ENCODE measurements at places on chromosomes 2 and 18. TPM values are rescaled to one million over a fixed set of nuclear protein-coding genes. Genes with fewer than 3 reads are reported as not detected.
A peak's percentile ranks its signal among the peaks of the same experiment; 100 is the strongest.

- no peak for DNase-seq
Observed at GRCh38 chr2:135299658-135300244, 231.3 kb downstream of the ZRANB3 start.

GRCh38 chr2:182048088-182048487 lies 62.4 kb downstream of the PPP1R1C start:
- no peak for DNase-seq

GRCh38 chr2:69514406-69514805 lies 77.2 kb upstream of the NFU1 start:
- DNase-seq = no peak

GRCh38 chr2:151056870-151057269 lies 204.8 kb downstream of the RBM43 start:
- no peak for DNase-seq

GRCh38 chr2:118322406-118322805 lies 234.1 kb downstream of the INSIG2 start:
- no peak for DNase-seq

DNA sequence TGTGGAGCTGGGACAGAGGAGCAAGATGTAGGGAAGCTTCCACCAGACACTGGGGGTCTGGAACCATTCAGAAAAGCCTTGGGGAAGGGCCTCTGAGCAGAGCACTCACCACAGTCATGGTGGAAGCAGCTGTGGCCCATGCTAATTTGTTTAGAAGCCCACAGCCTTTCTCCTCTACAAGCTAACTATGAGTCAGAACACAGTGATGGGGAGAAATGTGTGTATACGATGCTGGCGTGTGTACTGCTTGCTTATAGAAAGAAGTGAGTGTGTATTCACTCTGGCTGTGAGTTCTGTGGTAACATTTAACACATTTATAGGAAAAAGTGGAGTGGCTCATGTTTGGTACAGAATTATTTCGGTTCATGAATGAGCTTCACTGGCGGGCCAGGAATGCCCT lies 157.0 kb upstream of the ACAA2 start:
- DNase-seq = no peak

- DNase-seq = no peak
Observed at GRCh38 chr18:27824841-27825681, 351.9 kb downstream of the CDH2 start.

DNA sequence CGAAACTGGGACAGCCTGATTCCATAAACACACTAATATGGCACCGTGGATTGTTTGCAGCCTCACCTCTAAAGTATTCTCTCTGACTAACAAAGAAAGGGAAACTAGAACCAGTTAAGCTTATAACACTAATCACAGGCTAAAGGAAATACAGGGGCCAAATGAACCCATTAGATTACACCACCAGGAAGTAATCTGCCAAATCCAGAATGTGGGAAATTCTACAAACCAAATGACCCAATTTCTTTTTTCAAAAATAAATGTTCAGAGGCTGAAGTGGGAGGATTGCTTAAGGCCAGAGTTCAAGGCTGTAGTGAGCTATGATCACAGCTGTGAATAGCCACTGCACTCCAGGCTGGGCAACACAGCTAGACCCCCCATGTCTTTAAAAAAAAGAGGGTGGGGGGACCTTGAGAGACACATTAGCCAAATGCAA lies 1.5 kb upstream of the MPPE1 start:
- DNase-seq = no peak

- no peak for DNase-seq
Observed at GRCh38 chr2:69237070-69237670, 149.9 kb downstream of the GFPT1 start.

DNA sequence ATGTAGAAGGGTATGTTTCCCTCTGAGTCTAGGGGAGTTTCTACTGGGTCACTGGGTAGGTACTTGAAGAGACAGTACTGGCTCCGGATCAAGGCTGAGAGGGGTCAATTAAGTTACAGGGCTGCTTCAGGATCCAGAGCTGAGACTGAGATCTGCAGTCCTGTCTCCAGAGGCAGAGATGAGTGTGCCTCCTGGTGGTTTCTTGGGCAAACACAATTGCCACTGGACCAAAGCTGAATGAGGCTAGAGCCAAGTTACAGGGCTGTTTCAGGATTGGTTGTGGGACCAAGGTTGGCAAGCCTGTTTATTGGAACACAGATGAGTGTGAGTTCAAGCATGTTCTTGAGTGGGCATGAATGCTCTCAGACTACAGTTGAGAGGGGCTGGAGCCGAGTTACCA lies 157.9 kb downstream of the ADCYAP1 start:
- no peak for DNase-seq

GRCh38 chr18:27483276-27483675 lies 298.2 kb upstream of the CHST9 start:
- DNase-seq = no peak

GRCh38 chr2:20448977-20449306 lies 2.1 kb downstream of the RHOB start:
- DNase-seq = no peak

DNA sequence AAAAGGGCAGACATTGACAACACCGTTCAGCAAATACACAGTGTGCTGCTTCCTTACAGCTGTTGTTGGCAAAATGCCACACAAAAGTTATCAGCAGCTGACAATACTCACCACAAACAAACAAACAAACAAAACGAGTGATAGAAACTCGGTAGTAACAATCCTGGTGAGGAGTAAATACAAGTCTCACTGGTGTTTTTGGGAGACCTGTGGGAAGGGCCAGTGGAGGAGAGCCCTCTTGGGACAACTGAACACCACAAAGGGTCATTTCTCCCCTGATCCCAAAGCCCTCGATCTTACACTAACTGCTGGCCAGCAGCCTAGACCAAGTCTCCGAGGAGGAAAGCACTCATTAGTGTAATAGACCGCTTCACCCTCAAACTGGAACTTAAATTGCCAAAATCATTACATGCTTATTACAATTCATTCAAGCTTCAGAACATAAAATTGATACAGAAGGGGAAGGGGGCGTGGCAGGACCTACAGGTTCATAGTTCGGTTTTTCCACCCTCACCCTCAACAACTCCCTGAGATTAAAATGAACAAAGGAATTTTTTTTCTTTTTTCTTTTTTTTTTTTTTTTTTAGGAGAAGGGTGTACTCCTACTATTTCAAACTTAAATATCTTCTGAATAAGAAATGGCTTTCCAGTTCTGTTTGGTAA lies 5.0 kb downstream of the AP1S3 start:
- DNase-seq = no peak

- DNase-seq = no peak
Observed at GRCh38 chr2:234344012-234344411, 152.9 kb downstream of the ARL4C start.

DNA sequence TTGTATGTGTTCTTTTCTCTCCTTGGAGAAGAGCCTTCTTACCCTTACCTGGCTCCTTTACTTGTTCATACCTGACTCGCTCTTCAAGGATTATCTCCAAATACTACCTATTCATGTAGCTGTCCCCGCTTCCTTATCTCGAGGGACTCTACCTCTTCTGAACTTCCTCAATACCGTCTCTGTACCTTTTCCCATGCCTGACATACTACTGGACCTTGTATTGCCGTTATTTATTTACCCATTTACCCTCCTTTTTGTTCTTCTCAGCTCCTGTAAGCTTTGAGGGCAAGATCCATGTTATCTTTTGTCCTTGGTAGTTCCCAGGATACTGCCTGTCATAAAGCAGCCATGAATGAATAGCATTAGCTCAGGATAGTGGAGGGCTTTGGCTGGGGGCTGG lies 32.5 kb downstream of the KCNS3 start:
- no peak for DNase-seq

GRCh38 chr18:48850822-48851598 lies 99.8 kb downstream of the SMAD7 start:
- no peak for DNase-seq

DNA sequence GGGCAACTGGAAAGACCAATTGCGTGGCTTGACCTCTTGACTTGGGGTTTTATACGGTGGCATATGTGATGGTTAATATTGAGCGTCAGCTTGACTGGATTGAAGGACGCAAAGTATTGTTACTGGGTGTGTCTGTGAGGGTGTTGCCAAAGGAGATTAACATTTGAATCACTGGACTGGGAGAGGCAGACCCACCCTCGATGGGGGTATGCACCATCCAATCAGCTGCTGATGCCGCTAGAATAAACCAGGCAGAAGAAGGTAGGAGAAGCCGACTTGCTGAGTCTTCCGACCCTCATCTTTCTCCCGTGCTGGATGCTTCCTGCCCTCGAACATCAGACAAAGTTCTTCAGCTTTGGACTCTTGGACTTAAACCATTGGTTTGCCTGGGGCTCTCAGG lies 34.2 kb upstream of the YPEL5 start:
- DNase-seq = no peak

DNA sequence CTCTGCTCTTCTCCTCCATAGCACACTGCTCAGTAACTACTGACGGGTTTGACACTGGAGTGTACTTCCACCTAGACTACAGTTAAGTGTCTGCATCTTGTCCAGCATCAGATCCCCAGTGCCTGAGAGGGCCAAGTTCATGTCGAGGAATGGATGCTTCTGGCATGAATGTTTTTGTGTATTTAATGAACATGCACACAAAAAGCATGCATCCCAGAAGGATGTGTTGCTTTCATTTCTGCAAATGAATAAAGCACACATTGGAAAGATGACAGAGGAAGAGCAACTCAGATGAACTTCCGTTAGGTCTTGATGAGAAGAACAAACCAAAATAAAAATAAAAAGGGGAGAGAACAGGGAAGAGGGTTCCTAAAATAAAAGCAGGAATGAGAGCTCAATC lies 27.9 kb downstream of the C2orf49 start:
- no peak for DNase-seq

DNA sequence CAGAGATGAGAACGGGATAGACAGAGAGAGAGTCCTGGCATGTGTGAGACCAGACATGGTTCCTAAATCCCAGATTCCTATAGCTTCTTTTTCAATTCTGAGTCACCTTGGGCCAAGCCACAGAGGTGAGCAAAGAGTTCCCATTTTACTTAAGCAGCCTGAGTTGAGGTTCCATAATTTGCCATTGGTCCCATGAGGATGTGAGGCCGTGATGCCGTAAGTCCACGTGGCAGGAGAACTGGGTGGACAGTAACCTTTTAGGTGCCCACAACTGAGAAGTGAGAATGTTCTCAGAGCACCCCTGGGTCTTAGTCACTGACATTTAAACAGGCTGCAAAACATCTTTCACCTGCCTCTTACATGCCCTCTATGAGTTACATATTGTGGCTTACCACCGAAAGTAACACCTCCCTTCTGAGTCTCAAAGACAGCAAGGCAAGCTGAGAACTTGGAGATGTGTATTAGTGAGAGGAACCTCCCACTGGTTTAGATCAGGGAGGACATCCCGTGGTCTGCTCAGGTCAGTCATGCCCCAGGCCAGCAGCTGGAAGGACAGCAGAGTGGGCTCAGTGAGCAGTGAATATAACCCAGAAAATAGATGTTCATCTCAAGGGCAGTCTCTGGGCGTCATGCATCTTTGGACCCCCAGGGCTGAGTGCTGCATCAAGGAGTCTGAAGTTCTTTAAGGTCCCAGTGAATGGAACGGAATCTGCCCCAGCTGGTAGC lies 127.9 kb upstream of the LGALSL start:
- peak; percentile 4 for DNase-seq

GRCh38 chr18:36459203-36459602 lies 161.7 kb downstream of the FHOD3 start:
- DNase-seq = no peak

DNA sequence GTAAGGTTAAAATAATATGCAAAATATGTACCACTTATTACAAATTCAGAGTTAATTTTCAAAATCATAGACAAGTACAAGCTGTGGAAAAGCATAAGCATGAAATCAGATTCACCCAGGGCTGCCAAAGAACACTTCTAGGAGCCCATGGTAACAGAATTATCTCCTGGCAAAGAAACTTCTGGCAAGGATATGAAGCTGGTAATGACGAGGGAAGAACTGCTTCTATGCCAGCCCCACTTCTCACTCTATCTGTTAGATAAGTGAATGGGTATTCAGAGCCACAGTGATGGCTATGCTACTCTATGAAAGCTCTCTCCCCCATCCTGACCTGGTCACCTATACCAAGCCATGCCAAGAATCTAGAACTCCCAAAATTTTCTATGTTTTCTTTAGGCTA lies 36.9 kb upstream of the PDE1A start:
- DNase-seq = no peak

DNA sequence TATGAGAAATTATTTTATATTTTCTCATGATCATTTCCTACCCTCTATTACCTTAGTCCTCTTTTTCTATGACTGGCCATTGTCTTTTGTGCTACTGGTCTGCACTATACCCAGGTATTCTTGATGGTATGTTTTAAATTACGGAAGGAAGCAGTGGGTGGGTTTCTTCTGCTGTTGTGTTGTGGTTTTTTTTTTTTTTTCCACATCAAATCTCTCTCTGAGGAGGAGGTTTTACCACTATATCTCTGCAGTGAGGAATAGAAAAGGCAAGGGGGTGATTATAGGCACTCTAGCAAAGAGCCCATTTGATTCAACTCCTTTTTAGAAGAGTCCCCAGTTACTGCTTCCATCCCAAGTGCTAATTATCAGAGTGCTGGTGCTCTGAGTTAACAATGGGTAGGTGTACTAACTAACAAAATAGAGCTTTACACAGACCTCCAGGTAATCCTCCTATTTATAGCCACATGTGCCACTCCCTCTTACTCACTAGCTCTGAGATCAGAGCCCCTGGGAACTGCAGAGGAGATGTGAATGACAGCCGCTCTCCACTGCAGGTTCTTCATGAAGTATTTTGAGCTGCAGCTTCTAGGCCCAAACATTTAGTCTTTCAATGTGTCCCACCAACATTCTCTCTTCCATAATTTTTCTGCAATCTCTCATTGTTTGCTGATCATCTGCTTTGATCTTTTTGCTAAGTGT lies 301.6 kb upstream of the GULP1 start:
- DNase-seq = no peak

Gene RFTN2
- not detected for total RNA-seq

Gene EMILIN1
- total RNA-seq = 0.28 TPM

Gene FLACC1
- 8.0 TPM for total RNA-seq

Gene EGR4
- total RNA-seq = not detected

Gene EIF4E2
- total RNA-seq = 55.3 TPM

Gene FSIP2
- total RNA-seq = 0.25 TPM

Gene LIPT1
- total RNA-seq = 17.6 TPM

Gene PROKR1
- total RNA-seq = not detected

Gene SULT1C4
- not detected for total RNA-seq

Gene DSC2
- not detected for total RNA-seq

Gene CELF4
- not detected for total RNA-seq

Gene TEKT4
- not detected for total RNA-seq
